ENCODE measurements at places on chromosomes 7 and 10. TPM values are rescaled to one million over a fixed set of nuclear protein-coding genes. Genes with fewer than 3 reads are reported as not detected.
A peak's percentile ranks its signal among the peaks of the same experiment; 100 is the strongest.

- no peak for DNase-seq
Observed at GRCh38 chr7:154620141-154620755, 382.7 kb downstream of the PAXIP1 start.

Gene LIMK1
- total RNA-seq = 18.9 TPM

DNA sequence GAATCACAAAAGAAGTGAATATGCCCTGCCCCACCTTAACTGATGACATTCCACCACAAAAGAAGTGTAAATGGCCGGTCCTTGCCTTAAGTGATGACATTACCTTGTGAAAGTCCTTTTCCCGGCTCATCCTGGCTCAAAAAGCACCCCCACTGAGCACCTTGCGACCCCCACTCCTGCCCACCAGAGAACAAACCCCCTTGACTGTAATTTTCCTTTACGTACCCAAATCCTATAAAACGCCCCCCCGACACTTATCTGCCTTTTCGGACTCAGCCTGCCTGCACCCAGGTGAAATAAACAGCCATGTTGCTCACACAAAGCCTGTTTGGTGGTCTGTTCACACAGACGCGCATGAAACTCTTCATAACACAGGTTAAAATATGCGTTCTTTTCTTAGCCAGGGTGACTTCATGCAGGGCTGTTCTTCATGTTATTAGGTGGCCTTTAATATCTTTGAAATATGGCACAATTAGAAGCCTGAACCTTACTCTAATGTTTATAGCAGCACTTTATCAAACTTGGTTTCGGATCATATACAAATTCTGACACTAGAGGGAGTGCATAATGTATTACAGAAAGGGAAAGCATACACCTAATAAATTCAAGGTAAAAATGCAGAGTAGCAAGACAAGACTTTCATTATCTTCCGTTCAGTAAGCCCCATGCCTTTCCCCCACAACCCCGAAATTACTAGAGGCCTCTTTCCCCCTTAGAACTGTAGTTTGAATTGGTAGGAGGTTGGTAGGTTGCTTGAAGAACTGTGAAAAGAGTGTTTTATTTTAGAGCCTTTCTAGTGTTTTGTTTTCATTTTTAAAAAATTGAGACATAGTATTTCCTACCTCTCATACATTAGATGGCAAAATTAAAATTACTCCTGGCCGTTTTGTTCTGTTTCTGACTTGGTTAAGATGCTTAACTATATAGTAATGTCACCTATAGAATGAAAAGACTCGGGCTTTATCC is 117.9 kb downstream of the NPY start:
- DNase-seq = no peak

DNA sequence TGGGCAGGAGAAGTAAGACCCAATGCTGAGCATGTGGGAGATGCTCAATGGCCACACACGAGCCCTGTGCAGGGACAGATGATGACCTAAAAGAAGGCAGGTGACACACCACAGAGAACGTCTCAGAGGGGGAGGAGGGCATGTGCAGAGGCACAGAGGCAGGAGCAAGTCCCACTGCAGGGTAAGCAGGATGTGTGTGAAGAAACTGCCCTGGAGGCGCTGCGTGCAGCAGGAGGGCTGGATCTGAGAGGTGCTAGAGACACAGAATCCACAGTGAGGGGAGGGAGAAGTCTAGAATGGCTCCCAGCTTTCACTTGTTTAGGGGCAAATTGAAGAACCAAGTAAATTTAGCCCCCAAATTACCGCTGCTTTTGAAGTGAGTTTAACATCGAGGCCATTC is 14.9 kb downstream of the DYDC2 start:
- no peak for DNase-seq

GRCh38 chr7:130441408-130441869 is 623 bp upstream of the CEP41 start:
- no peak for DNase-seq

GRCh38 chr7:38630720-38631673 is at the start of gene AMPH:
Gene AMPH (minus strand): TSS chr7:38631373. CDS start chr7:38631351, 22 bp downstream.
- peak; percentile 53 for DNase-seq

Gene PRSS37
- total RNA-seq = not detected

DNA sequence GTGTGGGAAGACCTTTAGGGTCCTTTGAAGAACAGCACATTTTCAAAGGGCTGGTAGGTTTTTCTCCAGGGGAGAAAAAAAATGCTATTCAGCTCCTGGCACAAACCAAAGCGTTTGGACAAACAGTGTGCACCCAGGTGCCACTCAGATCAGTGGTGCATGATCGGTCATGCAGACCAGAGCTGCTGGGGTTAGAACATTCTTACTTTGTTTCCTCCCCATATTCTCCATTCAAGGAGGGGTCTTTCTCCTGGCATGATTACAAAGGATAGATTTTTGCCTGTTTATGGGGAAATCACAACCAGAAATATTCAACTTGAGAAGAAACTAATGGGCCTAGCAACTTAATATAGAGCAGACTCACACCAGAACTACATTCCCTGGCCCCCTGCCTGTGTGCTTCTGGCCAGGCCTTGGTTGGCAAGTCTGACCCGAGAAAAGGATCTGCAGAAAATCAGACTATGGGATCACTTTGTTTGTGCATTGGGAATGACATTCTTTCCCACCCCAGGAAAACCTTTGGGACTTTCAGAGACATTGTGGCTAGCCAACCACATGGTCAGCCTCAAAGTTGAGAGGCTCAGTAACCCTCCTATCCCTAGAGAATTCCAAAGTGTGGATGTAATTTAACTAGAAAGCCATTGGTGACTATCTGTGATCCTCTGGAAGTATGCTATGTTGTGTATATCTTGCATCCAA is 82.3 kb upstream of the FGL2 start:
- peak; percentile 70 for DNase-seq

DNA sequence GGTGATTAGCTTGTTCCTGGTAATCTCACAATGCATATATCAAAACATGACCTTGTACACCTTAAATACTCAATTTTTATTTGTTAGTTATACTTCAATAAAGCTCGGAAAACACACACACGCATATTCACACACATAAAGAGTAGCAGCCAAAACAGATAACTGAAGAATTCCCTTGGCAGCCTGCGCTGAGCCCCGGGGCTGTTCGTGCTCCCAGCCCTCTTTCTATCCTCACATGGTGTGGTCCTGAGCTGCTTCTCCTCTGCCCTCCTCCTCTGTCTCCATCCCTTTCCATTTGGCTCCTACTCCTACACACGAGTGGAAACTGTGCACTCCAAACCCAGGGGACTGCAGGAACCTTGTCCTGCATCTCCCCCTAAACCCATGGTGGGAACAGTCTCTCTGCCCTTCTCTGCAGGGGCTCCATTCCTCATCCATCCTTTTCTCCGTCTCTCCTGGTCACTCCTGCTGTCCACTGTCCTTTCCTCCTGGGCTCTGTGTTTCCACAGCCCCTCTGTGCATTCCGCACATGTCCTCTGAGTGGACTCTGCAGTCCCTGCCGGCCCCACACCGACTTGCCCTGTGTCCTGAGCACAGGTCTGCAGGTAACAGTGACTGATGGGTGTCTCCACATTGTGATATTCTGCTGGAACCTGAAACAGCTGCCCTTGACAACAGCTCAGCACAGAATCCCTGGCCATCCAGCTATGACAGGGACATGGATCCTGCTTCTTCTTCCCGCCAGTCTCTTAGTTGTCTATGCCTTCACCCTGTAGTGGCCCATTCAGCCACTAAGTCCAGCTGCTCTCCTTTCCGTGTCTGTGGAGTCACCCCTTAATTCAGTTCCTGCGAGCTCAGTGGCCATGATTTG is 216.8 kb upstream of the ZNF32 start:
- no peak for DNase-seq

DNA sequence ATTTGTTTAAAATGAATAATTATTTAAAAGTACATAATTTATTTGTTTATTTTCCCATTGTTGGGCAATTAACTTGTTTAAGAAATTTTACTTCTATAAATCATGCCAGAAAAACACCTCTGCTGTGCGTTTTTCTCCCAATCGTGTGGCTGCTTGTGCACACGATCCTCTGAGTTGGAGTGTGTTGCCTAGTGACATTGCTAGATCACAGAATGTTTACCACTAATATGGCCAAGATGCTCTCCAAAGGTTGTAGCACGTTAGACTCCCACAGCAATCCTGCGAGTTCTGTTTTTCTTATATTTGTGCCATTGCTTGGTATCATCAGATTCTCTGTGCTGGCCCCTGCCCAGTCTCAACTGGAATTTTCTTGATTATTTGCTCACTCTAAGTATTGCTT is 207.1 kb upstream of the ADCY1 start:
- no peak for DNase-seq
